Stimulated activated CD4-positive, alpha-beta T cell treated with anti-CD3 and anti-CD28 coated beads, Interleukin-2, amount 100 ng/mL, for 48 hours (primary cell): ENCODE measurements at places on chromosomes 12 and 14.

DNA sequence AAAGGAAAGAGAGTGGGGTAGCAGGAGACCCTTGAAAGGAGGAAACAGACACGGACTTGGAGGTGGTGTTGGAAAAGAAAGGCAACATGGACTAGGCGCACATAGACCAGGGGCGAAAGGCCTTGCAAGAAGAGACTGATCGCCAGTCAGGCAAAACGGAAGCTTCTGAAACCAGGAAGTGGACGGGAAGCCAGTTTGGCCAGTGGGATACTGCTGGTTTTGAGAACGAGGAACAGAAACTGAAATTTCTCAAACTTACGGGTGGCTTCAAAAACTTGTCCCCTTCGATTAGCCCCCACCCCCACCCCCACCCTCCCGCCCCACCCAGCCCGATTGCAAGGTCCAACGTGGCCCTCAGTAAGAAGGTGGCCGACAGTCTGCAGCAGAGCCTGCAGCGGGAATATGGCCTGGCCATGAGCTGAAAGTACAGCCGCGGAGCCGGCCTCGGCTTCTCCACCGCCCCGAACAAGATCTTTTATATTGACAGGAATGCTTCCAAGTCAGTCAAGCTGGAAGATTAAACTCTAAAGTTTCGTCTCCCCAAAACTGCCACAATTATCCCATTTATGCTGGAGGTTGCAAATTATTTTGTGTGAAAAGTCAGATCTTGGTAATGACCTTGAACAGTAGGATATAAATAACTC is 364.7 kb downstream of the BCAT1 start:
- DNase-seq: no peak

GRCh38 chr12:91505006-91505405 is 322.4 kb upstream of the DCN start:
- DNase-seq: no peak

DNA sequence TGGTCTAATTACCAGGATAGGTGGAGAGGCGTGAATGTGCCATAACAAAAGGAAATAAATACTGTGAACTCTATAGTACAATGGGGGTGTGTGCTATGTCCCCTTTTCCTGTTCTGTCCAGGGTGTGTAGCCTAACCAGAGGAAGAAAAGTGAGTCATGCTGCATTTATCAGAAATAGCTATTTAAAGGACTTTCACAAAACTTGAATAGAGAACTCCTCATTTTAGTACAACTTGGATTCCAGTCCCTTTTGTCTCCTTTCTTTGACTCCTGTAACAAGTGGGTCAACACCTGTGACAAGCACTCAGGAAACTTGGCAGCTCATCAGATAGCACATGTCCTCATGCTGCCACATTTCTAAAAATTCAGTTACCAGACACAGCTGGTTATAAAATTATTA is 123.4 kb downstream of the CCDC91 start:
- no peak for DNase-seq

DNA sequence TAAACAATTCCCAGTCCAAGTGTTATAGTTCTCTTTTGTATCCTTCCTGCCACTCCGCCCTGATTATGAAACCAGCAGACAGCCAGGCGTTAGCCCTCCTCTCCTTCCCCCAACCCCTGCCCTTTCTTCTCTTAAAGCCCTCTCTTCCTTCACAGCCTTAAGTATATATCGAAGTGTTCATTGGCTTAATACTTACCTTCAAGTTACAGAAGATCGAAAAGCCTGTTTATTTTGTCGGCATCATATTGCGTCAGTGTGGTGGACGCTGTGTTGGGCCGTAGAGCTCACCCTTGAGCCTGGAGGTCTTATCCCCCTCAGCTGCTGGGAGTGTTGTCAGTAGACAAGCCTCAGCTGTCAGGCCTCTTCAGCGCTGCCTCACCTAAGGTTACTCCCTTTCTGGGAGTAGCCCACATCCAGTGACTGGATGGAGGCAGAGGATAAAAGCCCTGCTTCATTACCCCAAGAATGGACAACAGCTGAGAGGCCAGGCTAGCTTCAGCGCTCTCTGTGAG is 36.2 kb downstream of the CMAS start:
- no peak for DNase-seq

- DNase-seq: peak; percentile 37
Measured at GRCh38 chr12:120115692-120116440, 687 bp downstream of the RAB35 start.

DNA sequence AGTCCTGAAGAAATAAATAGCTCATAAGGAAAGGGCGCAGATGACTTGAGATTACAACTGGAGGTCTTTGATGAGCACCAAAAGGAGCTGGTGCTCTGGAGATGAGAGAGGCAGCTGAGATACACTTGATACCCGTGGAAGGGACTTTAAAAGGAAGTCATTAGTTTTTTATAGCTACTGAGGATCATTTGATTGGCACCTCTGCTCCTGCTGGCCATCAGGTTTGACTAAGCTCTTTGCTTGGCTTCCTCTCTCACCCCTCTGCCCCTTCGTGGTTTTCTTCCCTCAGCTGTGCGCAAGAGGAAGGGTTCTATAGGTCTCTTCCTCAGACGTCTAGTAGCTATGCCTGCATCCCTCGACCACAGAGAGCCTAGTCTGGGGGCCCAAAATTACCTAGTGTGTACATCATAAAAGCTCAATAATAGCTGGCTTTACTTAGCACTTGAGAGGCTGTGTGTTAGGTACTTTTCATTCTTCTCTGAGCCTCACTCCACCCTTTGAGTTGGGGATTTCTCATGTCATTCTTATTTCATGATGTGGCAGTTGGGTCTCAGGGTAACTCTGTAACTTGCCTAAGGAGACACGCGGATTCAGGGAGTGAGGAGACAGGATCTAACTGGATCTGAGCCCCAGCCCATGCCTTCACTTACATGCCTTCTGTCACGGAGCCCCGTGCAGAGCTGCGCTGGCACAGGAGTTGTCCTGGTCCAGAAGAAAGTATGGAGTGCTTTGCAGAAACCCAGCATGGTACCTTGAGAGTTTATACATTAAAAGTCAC is 68.4 kb upstream of the ASPG start:
- DNase-seq: no peak

DNA sequence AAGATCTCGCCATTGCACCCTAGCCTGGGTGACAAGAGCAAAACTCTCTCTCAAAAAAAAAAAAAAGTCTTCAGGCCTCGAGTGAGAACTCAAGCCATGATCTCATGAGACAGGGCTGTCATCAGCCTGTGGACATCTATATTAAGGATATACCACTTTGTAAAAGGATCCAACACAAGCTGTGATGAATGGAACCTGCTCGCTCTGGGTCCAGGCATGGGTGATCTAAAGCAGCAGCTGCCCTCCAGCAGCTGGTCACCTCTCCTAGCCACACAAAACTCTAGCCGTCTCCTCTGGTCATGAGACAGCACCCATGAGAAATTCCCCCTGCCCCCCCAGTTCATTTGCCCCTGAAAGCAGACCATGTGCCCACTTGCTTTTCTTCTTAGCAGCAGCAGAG is 19.1 kb upstream of the DGLUCY start:
- no peak for DNase-seq

- DNase-seq: no peak
Measured at GRCh38 chr14:63245893-63246292, 41.6 kb downstream of the RHOJ start.

DNA sequence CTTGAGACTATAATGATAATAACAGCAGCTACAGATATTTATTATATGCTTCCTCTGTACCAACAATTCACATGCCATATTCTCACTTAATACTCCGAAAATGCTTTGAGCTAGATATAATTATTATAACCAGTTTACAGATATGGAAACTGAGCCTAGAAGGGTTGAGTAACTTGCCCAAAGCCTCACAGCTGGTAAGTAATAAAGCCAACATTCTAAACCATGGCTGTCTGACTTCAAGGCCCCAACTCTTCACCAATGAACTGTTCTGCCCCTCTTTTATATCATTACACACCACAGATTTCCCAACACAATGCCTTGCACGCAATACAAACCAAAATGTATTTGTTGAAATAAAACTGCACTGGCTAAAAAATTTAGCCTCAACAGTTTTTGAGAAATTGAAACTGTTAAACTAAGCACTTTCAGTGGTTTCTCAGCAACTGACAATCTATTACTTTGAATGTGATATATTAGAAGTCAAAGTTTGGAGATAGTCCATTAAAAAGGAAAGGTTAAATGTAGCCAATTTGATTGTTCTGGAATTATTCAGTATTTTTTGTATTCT is 222.5 kb upstream of the ARHGAP5 start:
- DNase-seq: no peak

DNA sequence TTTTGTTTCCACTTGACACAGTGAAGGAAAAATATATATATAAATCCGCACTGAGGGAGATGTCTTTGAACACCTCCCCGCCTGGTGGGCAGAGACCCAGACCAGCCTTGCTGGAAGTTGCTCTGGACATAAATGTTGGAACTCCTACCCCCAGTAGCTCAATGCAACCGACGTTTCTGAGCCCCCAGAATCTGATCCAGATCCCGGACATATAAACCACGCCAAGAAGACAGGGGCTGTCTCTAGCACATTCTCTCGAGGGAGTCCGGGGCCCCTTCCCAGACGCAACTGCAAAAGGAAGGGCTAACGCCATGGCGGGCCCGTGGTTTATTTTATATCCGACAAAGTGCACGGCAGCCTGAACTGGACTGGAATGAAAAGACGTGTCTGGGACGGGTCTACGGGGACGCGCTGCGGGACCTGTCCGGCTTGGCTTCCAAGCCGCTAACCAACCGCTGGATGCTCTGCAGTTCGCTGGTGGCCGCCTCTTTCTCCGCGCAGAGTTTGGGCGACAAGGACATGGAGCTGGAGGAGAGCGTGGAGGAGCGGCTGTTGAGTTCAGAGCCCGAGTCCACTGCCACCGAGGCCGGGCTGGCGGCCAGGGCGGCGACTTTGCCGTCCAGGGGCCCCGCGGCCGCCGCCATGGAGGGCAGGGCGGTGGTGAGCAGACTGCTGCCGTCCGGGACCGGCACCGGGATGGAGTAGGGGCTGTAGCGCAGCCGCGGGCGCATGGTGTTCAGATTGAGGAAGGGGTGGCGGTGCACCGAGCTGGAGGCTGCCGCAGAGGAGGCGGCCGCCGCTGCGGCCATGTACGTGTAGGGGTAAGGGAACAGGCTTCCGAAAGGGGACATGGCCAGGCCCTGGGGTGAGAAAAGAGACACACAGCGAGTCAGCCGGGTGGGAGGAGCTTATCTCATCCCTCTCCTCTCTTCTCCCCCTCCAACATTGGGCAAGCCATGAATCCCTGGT is 12.2 kb downstream of the TBX3 start:
- DNase-seq: no peak

DNA sequence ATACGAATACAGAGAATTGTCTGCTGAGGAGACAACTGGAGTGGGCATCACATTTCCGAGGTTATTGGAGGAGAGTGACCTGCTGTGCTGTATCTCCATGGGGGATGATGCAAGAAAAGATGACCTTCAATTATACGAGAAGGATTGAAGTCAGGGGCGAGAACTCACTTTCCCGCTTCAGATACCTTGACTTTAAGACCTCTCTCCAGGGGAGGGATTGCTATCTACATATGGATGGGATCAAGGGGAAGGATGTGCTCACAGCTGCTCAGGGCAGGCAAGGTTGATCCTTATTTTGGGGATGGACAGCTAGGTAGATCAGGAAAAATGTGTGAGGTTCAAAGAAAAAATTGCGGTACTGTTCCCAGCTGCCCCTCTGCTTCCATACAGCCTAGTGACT is 24.4 kb downstream of the NEUROD4 start:
- no peak for DNase-seq

DNA sequence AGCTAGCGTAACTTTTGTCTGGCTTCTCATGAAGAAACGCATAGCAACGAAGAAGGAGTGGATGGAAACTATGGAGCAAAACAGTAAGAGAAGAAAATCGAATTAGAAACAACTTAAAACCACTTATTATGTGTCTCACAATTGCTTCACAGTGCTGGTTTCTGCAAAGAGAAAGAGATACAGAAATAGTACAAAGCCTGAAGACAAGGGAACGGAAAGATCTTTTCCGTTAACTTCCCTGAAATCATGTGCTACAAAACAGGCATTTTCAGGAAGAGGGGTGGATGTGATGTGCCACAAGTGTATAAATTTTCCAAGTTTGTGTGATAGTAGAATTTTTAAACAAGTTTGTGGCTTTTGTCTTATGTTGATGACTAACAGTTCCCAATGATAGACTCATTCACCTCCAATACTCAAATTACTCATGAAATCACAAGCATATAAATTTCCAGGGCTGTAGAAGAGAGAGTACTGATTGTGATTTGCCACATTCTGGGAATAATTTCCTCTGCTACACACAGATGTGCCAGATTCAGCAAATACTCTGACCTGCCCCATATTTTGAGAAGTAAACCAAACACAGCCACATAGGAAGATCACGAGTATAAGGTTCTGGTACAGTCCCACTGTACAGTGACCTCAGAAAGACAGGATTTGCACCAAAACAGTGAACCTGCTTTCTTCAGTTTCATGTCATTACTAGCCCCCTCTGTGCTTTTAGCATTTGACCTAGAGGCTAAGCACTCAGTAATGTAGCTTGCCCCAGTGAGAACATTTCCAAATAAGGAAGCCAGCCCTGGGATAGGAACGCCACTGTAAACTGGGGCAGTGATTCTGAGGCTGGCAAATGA is 41.4 kb upstream of the PPFIA2 start:
- no peak for DNase-seq

DNA sequence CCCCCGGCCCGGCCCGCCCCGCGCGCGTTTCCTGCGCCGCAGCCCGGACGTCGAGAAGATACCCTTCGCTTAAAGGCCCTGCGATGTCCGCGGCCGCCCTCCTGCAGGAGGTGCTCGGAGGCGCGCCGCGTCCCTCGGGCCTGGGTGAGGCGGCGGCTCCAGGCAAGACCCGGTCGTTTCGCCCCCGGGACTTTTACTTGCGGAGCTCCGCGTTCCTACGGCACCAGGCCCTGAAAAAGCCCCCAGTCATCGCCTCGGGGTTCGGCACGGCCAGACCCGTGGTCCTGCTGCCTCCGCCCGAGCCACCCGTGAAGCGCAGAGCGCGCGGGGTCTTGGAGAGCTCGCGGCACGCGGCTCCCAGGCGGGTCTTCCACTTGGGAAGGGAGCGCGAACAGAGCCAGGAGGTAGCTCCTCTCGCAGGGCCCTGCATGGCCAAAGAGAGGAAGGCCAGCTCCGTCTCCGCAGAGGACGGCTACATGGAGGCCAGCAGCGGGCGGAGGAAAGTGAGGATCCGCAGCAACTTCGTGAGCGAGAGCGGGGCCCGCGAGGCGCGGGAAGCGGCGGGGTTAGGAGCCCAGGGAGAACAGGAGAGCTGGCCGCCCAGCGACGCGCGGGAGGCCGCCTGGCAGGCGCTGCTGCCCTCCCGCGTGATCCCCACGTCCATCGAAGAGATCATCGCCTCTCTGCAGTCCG is 26.9 kb downstream of the TTC6 start:
- no peak for DNase-seq

DNA sequence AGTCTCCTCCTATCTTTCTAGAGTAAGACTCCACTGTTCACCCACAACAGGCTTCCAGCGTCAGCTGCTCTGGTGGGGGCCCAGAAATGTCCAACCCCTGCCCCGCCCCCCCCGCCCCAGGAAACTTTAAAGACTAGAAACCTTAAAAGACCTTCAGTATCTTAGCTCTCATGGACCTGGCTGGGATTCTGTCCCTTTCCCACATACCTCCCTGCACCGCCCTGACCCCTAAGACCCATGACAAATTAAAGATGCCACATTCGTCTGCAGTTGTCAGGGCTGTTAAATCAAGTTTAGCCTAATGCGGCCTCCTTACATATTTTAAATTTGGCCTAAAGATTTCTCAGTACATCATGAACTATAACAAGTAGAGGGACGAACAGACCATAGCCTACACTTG is 10.0 kb upstream of the SERPINA10 start:
- DNase-seq: no peak
